ENCODE measurements at places on chromosomes 6 and 20. TPM values are rescaled to one million over a fixed set of nuclear protein-coding genes. Genes with fewer than 3 reads are reported as not detected.

Gene ABRACL
- 15.0 TPM for total RNA-seq

Gene WASF1
- 11.0 TPM for total RNA-seq

Gene LAMA2
- 139 TPM for total RNA-seq

Gene SLC35F1
- 3.6 TPM for total RNA-seq

Gene RSPH4A
- 0.51 TPM for total RNA-seq

Gene GHRH
- not detected for total RNA-seq

Gene EDN1
- total RNA-seq = 7.2 TPM

Gene MAFB
- 34.7 TPM for total RNA-seq

Gene TUBB2B
- 5.7 TPM for total RNA-seq

Gene SAMD3
- 2.6 TPM for total RNA-seq

Gene PLCB1
- 20.8 TPM for total RNA-seq

Gene ZC2HC1B
- not detected for total RNA-seq

Gene MTFR2
- 0.65 TPM for total RNA-seq

Gene SNX3
- total RNA-seq = 182 TPM

Gene MEP1A
- total RNA-seq = not detected

Gene NOTCH4
- total RNA-seq = 17.3 TPM

Gene ASIP
- not detected for total RNA-seq

Gene SEL1L2
- total RNA-seq = 16.1 TPM

Gene ABHD16B
- total RNA-seq = not detected

Gene SYCP2
- total RNA-seq = 3.1 TPM

Gene FLRT3
- total RNA-seq = 0.65 TPM

Gene OXT
- total RNA-seq = not detected

Gene C6orf15
- not detected for total RNA-seq

Gene TSPO2
- not detected for total RNA-seq

Gene SLC17A2
- not detected for total RNA-seq

Gene LY6G6C
- not detected for total RNA-seq

Gene KIF25
- total RNA-seq = not detected

Gene HLA-G
- total RNA-seq = 0.19 TPM

Gene C2
- 59.6 TPM for total RNA-seq

Gene CTNNBL1
- total RNA-seq = 54.0 TPM

Gene SLC22A16
- total RNA-seq = 1.6 TPM

Gene PPIL1
- total RNA-seq = 20.3 TPM

Gene MRPS26
- total RNA-seq = 26.2 TPM

Gene PSORS1C1
- 1.9 TPM for total RNA-seq

Gene TRIM31
- total RNA-seq = not detected

Gene KIAA1755
- 18.6 TPM for total RNA-seq

Gene SLCO4A1
- 15.2 TPM for total RNA-seq

Gene TRAM2
- 40.8 TPM for total RNA-seq

Gene SLC22A7
- not detected for total RNA-seq

Gene SLC35D3
- not detected for total RNA-seq

Data from posterior vena cava (tissue), 2 donors.